ENCODE measurements at places on chromosomes 16 and 17.
A peak's percentile ranks its signal among the peaks of the same experiment; 100 is the strongest.

GRCh38 chr16:67658849-67659674, 998 bp downstream of the ACD start:
- DNase-seq, result peak; percentile 34

GRCh38 chr16:5175266-5175665, 77.7 kb upstream of the EEF2KMT start:
- no peak for DNase-seq

DNA sequence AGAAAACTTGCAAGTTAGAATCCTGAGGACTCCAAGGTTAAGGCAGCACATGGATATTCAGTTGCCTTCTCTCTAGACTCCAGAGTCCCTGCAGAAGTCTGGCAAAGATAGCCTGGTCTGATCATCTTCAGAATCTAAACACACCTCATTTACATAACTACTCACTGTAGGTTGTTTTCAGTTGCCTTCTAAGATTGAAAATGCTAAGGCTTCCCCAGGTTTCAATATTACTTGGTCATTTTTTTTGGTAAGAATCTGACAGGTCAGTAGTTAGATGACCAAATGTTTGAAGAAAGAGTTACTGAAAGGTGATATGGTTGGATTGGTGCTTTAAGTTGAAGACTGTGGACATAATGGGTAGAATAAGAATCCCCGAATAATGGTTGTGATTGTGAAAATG, 205.4 kb upstream of the KCNJ16 start:
- DNase-seq, result no peak

DNA sequence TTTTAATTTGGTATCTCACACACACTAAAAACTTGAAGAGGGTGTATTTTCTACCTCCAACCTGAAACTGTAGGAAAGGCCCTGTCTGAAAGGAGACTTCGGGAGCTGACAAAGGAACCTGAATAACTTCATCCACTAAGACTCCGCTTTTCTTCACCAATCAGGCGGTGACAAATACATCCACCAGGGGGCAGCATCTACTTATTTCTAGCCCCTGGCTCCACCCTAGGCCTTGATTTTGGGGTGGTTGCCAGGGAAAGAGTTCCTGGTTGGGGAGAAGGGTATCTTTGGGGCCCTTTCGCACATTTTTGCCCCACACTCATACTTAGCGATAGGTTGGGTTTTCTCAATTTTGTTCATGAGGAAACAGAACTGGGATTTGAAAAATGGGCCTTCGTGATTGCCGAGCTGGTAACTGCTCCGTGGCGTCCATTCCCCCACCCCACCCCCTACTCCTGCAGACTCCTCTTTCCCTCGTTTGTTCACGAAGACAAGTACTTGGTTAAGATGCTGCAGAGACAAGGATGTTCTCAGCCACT, 4.8 kb upstream of the ARL4D start:
- DNase-seq, result peak; percentile 87

DNA sequence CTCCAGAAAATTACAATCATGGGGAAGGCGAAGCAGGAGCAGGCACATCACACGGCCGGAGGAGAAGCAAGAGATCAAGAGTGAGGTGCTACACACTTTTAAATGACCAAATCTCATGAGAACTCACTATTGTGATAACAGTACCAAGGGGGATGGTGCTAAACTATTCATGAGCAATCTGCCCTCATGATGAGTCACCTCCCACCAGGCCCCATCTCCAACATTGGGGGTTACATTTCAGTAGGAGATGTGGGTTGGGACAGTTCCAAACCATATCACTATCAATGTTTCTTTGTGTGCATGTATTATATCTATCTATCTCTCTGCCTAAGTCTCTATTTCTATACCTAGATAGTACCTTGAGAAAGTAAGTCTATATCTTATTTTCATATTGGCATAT, 724.8 kb downstream of the CDH11 start:
- no peak for DNase-seq

DNA sequence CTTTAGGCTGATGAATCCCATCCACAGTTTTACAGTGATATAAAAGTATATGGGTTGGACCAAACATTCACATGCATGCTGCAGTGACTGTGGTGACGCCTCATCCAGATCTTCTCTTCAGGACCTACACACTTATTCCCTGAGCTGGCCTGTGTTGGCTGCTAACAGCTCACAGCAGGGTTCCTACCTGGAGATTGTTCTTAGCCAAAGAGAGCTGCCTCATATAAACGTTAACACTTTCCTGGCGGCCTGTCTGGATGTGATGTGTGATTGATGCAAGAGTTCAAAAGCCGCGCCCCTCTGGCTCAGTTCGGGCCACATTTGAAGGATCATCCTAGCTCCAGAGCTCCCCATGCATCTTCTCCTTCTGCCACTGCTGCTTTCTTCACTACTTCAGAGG, 93.0 kb upstream of the NETO2 start:
- DNase-seq, result no peak

- no peak for DNase-seq
Observed at GRCh38 chr16:61045931-61046330, 990.3 kb downstream of the CDH8 start.

- DNase-seq, result no peak
Observed at GRCh38 chr16:12775656-12776236, 27.9 kb downstream of the CPPED1 start.

DNA sequence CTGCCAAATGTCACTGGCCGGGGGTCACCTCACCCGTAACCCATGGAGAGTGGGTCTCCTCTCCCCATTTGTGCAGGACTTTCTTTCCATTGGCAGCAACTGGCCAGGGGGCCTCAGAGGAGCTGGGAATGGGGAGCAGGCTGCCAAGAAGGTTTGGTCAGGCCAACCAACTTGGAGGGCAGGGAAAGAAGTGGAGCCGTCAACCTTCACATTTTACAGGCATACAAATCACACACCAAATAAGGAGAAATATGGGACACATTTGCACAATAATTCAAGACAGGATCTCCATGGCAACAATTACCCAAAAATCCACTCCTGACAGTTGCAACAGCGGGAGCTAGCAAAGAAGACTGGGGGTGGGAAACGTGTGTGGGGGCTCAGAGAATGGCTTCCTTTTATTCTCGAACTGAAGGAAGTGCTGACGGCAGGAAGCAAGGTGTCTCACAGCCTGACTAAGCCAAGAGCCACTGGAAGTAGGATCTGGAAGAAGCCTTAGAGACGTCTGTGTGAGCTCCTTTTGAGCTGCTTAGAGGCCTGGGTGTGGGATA, 20.9 kb downstream of the RPRML start:
- DNase-seq, result no peak

GRCh38 chr17:35404360-35404759, 27.9 kb downstream of the SLFN12 start:
- DNase-seq, result peak; percentile 28

DNA sequence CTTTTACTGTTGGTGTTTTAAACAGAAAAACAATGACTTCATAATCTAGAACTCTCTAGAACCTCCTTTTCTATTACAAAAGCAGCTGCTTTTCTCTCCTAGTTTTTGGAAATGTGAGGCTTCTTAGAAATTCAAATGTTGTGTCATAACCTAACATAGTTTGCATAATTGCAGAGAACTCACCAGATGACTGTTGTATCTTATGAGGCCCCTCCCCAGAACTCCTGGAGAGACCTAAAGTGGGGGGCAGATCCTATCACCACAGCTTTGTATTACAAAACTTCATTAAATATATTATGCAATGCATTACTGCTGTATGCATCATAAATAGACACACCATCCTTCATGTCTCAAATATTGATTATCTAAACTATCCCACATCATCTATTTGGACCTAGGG, 538.7 kb upstream of the HSBP1 start:
- DNase-seq, result no peak

GRCh38 chr16:1642148-1642547, 30.0 kb downstream of the CRAMP1 start:
- DNase-seq, result no peak

GRCh38 chr17:64534187-64534586, 27.4 kb downstream of the CEP95 start:
- peak; percentile 58 for DNase-seq

DNA sequence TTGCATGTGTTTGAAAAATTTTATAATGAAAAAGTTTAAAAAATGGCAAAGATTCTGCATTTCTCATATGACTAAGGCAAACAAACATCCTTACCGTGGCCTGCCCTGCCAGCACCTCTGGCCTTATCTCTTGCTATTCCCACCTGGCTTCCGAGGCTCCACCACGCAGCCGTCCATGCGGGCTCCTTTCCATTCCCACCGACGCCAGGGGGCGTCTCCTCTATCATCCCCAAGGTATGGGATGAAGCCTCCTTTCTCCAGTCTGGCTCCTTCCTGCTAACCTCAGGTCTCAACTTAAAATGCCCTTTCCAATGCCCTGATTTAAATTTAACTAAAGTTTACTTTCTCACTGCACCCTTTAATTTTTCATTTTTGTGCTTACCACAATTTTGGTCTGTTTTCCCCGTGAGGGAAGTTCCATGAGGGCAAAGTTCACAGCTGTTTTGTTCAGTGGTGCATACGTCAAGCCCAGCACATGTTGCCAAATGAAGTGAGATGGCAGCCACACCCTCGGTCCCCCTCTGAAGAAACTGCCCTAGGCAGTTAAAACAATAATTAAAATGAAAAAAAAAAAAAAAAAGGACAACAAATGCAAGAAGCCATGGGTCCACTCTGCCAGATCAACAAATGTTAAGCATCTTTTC, 13.3 kb upstream of the SDK2 start:
- no peak for DNase-seq

DNA sequence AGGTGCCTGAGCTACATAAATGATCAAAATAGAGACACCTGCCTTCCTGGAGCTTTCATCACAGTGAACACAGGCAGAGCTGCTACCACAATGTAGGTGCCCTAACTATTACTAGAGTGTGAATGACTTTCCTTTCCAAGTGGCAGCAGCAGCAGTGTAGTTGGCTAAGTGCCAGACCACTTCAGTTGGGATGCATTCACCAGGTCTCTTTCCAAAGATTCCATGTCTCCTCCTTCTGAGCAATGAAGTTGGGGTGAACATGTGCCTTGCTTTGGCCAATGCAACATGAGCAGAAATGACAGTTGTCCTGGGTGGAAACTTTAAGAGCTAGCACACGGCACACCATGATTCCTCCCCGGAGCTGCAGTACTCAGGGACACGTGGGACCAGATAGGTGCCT, 23.3 kb upstream of the CACNG4 start:
- DNase-seq, result no peak

DNA sequence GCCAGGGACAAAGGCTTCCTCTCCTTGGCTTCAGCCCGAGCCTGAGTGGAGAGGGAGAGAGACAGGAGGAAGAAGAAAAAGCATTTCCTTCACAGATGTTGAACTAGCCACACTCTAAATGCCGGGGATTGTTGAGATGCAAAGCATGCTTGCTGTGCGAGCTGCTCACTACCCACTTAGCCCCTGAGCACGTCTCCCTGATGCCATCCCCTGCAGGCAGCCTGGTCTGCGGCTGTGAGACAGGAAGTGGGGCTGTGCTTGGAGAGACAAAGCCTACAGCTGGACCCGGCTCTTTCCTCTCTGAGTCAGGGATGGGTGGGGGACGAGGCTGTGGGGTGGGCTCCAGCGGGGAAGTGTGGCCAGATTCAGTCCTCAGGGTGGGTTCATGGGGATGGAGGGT, 13.7 kb downstream of the WNT9B start:
- DNase-seq, result no peak

- DNase-seq, result peak; percentile 90
Observed at GRCh38 chr16:31386157-31386984, 6.8 kb upstream of the ITGAD start.

- DNase-seq, result no peak
Observed at GRCh38 chr17:40525294-40525693, 23.9 kb upstream of the TNS4 start.

Data from RKO (cell line).